ENCODE measurements at places on chromosomes 12 and 14. TPM values are rescaled to one million over a fixed set of nuclear protein-coding genes. Genes with fewer than 3 reads are reported as not detected.

KLHL33 gene
- polyA plus RNA-seq, result 0.06 TPM

GRCh38 chr14:98140862-98141530 is 1131.0 kb downstream of the BCL11B start:
- no peak for DNase-seq

GRCh38 chr12:101571105-101571504 is 23.7 kb upstream of the MYBPC1 start:
- DNase-seq, result no peak

DNA sequence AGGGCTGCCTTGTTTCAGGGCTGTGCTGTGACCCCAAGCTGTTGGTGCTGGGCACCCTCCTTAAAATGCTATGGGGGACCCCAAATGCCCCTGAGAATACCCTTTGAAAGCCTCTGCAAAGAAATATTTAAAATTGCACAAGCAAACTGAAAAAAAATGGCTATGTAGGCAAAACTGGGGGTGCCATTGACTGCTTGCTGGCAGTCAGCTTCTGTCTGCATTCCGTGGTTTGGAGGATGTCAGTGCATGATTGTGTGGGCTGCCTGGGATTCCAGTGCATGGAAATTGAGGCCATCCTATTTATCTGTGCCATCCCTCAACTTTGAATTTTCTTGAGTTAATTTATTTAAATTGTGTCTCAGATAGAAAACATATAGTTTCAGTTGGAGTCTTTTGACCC is 113.7 kb upstream of the RTL1 start:
- no peak for DNase-seq

GRCh38 chr14:64671591-64671990 is 32.6 kb upstream of the PLEKHG3 start:
- DNase-seq, result peak; percentile 39

- DNase-seq, result peak; percentile 33
These were observed 75.4 kb downstream of the WDR20 start for GRCh38 chr14:102215071-102215470.

SCN8A gene
- 12.5 TPM for polyA plus RNA-seq

CCDC184 gene
- polyA plus RNA-seq, result 0.24 TPM

DNA sequence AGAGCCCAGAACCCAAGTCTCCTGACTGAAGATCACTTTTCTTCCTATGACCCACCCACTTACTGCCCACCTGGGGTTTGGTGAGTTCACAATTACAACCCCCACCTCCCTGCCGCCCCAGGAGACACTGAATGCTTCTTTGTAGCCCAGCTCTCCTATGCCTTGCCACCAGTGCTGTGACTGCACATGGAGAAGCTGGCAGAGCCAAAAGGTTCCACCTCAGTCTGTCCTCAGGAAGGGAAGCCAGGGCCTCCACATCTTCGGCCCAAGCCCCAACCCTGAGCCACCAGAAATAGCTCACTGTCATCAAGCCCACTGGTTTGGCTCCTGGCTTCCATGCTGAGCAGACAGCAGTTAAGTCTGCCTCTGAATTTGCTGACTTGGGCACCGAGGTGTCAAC is 25.6 kb downstream of the OTUB2 start:
- no peak for DNase-seq

DNA sequence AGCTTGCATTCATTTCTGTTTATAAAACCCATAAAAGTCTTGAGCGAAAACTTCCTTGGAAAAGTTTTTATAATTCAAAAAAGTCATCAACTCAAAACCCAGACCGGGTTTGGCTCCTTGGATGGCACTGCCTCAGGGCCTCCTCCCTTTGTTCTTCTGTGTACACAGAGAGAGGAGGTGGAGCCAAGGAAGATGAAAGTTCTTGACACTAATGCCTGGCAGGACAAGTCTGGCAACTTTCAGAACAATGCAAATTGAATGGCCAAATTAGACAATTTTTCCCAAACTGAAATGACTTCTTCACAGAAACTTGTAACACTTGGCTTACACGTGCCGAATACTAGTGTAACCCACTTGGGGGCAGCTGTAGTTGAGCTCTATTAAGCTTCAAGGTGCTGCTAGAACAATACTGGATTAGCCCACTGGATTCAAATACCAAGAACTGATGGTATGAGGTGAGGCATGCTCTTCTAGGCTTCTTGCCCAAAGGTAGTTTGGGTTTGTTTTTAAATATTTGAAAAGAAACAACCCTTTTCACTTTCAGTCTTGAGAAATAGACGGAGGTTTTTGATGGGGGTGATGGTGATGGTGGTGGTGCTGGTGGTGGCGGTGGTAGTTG is 86.6 kb upstream of the FRMD6 start:
- DNase-seq, result no peak

- DNase-seq, result no peak
These were observed 99.2 kb downstream of the BRMS1L start for GRCh38 chr14:35925319-35925718.

- DNase-seq, result no peak
These were observed 44.4 kb upstream of the KCNK13 start for GRCh38 chr14:90017371-90017770.

DNA sequence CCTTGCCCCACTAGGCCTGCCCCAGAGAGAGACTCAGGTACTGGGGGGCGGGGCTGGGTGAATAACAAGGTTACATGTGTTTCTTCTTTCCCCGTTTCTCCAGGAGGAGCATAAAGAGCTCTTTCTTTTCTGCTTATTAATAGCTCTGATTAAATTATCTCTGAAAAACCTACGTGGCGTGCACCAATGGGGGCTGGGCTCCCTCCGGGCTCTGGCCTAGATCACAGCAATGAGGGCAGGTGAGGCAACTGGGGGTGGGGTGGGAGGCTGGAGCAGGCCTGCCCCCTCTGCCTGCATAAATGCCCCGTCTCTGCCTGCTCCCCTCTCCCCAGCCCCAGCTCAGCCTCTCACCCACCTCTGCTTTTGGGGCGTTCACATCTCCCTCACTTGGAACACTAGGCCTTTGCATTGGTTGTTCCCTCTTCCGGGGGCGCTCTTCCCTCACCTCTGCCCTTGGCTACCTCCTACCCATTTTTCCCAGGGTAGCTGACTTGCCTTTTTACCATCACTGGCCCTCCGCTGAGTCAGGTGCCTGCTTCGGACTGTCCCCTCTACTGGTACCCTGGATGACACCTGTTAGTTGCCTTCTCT is 4.1 kb upstream of the FAM222A start:
- no peak for DNase-seq

KLC1 gene
- 126 TPM for polyA plus RNA-seq

DNA sequence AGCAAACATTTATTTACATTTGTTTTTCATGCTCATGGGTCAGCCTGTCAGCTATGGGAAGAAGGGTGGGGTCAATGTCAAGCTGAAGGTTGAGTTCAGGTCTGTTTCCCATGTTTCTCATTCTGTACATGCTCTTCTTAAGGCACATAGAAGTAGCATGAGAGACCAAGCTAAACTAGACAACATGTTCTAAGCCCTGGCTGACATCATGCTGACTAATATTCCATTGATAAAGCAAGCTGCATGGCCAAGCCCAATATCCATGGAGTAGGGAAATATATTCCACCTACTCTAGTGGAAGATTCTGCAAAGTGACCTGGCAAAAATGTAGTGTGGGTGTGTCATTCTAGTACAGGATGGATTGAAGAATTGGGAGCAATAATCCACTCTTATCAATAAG is 44.1 kb downstream of the PLXNC1 start:
- DNase-seq, result no peak

- DNase-seq, result peak; percentile 18
These were observed 181.7 kb downstream of the ADAMTS20 start for GRCh38 chr12:43370263-43370662.

DNA sequence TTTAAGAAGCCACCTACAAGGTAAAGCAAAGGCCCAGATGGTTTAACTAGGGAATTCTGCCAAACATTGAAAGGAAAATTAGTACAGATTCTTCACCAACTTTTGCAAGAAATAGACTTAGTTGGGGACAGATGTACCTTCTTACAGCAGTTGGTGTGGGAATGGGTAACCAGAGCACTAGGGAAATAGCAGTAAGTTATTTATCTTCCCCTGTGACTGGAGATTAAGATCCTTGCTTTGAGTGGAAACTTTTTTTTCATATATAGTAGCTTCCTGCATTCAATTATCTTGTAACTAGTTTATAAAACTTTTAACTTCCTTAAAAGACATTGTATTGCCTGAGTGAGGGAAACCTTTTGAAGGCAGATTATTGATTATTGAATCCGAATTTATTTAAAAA is 44.2 kb downstream of the ARID2 start:
- DNase-seq, result no peak

DNA sequence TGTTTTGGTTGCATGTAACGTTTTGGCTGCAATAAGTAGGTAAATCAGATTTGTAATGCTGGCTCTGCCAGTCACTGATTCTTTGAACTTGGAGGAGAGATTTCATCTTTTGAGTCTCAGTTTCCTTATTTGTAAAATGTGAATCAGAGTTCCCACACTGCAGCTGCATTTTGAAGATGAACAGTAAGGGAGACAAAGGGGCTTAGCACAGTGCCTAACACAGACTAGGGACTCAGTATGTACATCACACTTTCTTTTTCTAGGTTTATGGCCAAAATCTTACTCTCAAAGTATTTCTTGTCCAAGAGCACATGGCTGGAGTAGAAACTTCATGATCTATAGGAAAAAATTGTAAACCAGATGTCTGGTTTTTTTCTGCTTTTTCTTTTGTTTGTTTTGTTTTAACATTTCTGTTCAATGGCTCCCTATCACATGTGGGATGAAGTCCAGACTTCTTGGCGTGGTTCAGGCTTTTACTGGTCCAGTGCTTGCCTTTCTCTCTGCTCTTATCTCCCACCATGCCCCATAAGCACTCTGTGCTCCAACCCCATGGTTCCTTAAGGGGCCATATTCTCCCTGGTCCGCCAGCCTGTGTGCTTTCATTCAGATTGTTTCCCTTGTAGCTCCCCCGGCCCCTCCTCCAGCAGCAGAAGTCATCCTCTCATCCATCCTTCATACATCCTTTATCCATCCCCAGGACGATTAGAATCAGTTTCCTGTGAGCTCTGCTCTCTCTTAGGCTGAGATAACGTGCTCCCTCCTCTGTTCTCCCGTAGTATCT is 58.0 kb downstream of the SYNE2 start:
- DNase-seq, result no peak

DNA sequence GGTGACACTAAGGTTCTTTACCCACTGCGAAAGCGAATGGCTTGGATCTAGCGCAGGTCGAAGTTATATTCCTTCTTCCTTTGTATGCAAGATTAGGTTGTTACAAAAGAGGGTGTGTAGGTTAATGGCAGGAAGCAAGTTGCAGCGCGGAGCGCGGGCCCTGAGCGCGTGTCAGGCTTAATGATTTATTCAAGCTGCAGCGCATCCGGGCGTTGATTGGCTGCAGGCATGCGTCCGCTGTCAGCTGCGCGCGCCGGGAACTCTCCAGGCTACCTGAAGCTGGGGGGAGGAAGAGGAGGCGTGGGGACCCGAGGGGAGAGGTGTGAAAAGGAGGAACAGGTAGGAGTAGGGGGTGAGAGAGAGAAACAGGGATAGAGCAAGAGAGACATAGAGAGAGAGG is 7.4 kb downstream of the ASCL1 start:
- no peak for DNase-seq

WDHD1 gene
- polyA plus RNA-seq, result 4.2 TPM

DNA sequence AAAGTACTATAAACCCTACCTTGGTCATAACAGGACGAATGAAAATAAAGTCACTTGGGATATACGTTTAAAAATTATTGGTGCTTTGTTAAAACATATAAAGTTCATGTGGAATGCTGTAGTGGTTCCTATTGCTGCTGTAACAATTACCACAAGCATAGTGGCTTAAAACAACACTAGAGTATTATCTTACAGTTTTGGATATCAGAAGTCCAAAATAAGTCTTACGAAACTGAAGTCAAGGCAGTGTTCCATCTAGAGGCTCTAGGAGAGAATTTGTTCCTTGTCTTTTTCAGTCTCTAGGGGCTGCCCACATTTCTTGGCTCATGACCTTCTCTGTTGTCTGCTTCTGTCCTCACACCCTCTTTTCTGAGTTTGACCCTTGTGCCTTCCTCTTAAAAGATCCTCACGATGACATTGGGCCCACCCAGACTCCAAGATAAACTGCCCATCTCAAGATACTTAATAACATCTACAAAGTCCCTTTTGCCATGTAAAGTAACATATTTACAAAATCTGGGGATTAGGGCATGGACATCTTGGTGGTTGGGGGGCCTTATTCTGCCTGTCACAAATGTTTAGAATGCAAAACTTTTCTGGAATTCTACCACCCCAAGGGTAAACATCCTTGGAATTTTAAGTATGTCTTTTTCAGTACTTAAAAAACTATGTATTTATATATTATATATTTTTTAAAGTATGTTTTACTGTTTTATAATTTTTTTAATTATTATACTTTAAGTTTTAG is 178.1 kb downstream of the ETNK1 start:
- DNase-seq, result no peak

NTN4 gene
- polyA plus RNA-seq, result 147 TPM

- DNase-seq, result peak; percentile 69
These were observed at the start of gene MIPOL1 for GRCh38 chr14:37197421-37198272. Gene MIPOL1, plus strand, starts transcription at chr14:37197937. Its CDS starts 49,952 bp downstream, at chr14:37247889.

CREBL2 gene
- polyA plus RNA-seq, result 31.0 TPM

DNA sequence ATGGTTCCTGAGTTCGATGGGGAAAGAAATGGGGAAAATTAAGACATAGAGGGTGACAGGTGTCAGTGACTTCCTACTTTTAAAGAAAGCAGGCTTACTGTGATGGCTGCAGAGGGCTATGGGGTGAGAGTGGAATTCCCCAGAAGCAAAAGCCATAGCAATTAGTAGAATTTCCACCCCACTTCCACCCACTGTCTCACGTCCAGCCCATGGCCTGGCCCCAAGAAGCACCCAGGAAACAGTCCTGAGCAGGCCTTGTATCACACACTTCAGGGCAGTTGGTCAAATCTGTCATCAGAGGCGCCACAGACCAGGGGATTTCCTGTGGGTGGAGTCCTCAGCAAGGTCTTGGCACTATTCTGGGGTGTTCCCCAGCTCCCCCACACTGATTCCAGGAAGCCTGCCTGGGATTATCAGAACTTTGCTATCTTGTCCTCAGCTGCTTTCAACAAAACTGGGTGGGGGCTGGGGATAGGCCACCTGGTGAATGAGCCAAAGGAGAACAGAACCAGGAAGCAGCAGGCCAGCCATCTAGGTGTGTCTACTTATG is 120.1 kb upstream of the CCND2 start:
- DNase-seq, result no peak

GRCh38 chr12:65607401-65607841 is 216.9 kb upstream of the HMGA2 start:
- no peak for DNase-seq

NPFF gene
- polyA plus RNA-seq, result not detected

GRCh38 chr12:43766291-43766690 is 7.5 kb downstream of the IRAK4 start:
- no peak for DNase-seq

DNA sequence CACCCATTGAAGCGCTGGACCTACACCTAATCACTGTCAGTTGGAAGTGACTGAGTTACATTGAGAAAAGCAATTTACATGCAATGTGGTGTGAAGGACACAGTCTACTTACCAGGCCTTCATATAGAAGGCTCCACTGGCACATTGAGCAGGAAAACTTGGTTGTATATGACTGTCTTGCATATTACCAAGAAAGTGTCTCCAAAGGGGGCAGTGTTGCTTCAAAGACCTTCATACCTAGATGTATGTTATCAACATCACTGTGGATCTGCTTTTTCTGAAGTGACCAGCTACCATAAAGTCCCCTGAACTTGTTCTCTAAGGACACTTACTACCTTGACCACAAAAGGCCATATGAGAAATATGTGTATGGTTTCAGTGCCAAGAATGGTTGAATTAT is 64.1 kb downstream of the NELL2 start:
- DNase-seq, result no peak
